ENCODE measurements at places on chromosomes 11 and 22. TPM values are rescaled to one million over a fixed set of nuclear protein-coding genes. Genes with fewer than 3 reads are reported as not detected.

Gene PIWIL4
- 0.41 TPM for total RNA-seq

Gene APOBEC3F
- 19.0 TPM for total RNA-seq

Gene ESRRA
- total RNA-seq = 64.4 TPM

Gene BLID
- not detected for total RNA-seq

Gene TSGA10IP
- total RNA-seq = not detected

Gene IGLL1
- not detected for total RNA-seq

Gene SLN
- total RNA-seq = not detected

Gene IL10RA
- total RNA-seq = 87.8 TPM

Gene UBQLNL
- total RNA-seq = 0.18 TPM

Gene CCDC73
- total RNA-seq = not detected

Gene POU2AF3
- 0.39 TPM for total RNA-seq

Gene MICAL2
- total RNA-seq = 619 TPM

Gene CCDC87
- total RNA-seq = 0.29 TPM

Gene FAM76B
- 40.5 TPM for total RNA-seq

Gene RIMBP3B
- total RNA-seq = not detected

Gene LIF
- 455 TPM for total RNA-seq

- no peak for DNase-seq
Observed at GRCh38 chr11:86396396-86396795, 21.7 kb downstream of the CCDC81 start.

- DNase-seq = no peak
Observed at GRCh38 chr22:48357196-48357595, 1470.5 kb downstream of the BRD1 start.

- no peak for DNase-seq
Observed at GRCh38 chr11:72233773-72234513, 9.4 kb downstream of the INPPL1 start.

- DNase-seq = no peak
Observed at GRCh38 chr11:38014405-38014804, 1416.4 kb upstream of the RAG2 start.

GRCh38 chr11:71843858-71844257 lies 10.9 kb downstream of the DEFB108B start:
- DNase-seq = no peak

DNA sequence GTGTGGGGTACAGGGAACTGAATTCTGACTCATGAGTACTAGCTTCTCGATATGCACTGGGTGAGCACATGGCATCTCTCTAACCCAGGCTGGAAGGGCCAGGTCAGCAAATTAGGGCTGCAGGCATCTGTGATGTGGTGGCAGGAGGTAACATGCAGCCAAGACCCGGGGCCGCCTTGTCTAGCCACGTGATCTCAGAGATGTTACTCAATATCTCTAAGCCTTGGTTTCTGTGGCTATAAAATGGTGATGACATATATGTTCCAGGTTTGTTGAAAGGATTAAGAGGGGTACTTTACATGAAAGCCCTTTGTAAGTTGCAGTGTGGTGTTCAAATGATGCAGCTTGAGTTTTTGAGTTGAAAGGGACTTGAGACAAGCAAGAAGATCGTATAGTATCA lies 3.2 kb downstream of the ST14 start:
- DNase-seq = no peak

- no peak for DNase-seq
Observed at GRCh38 chr11:110303414-110303826, 7.0 kb upstream of the RDX start.

GRCh38 chr11:84675396-84676025 lies 951.6 kb downstream of the DLG2 start:
- DNase-seq = no peak

DNA sequence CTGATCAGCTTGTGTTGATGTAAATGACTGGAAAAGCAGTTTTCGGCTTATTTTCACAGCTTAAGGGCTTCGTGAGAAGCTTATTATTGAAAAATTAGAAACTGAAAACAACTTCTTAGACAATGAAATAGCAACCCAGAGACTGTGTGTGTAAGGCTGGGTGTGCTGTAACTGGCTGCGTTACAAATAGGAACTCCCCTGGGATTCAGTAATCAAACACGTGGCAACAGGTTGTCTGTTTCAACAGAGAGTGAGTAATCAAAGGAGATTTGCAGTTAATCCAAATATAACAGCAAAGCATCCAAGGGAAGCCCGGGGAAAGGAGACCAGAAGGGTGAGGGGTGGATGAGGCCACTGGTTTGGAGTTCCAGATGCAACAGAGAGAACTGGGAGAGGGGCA lies 19.2 kb downstream of the NTM start:
- DNase-seq = no peak

GRCh38 chr11:121652971-121653370 lies 200.2 kb upstream of the SORL1-AS1 start:
- DNase-seq = no peak

GRCh38 chr11:122305426-122306320 lies 189.7 kb upstream of the BLID start:
- no peak for DNase-seq

DNA sequence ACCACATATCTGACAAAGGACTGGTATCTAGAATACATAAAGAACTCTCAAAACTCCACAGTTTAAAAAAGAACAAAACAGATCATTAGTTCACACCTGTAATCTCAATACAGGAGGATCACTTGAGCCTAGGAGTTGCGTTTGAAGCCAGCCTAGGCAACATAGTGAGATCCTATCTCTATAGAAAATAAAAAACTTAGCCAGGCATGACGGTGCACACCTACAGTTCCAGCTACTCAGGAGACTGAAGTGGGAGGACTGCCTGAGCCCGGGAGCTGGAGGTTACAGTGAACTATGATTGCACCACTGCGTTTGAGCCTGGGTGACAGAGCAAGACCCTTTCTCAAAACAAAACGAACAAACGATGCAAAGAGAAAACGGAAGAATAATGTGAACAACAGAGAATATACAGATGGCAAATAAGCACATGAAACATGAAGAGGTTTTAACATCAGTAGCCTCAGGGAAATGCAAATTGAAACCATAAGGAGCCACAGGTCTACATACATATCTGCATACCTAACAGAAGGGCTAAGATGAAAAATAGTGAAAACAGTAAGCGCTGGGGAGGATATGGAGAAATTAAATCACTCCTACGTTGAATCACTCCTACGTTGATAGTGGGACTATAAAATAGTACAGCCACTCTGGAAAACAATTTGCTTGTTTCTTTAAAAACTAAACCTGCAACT lies 70.7 kb downstream of the DGCR2 start:
- DNase-seq = no peak

DNA sequence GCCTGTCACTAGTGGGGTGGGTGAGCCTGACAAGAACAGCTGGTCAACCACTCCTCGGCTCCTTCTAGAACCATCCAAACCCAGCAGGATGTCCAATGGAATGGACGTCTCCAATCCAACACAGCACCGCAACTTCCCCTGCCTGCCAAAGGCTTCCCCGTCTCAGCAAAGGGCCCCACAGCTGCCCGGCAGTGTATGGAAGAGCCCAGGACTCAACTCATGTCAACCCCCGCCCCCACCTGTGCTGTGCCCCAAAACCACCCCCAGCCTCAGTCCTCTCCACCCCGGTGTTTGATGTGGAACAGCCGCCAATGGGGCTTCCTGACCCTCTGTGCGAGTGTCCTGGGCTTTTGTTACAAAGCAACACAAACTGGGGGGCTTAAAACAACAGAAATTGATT lies 223.8 kb downstream of the CTTN start:
- no peak for DNase-seq

GRCh38 chr11:34331329-34331728 lies 26.5 kb downstream of the ABTB2 start:
- DNase-seq = no peak

GRCh38 chr22:25395915-25396314 lies 168.6 kb upstream of the GRK3 start:
- DNase-seq = no peak

GRCh38 chr11:8809241-8809938 lies 101.6 kb upstream of the AKIP1 start:
- DNase-seq = no peak

DNA sequence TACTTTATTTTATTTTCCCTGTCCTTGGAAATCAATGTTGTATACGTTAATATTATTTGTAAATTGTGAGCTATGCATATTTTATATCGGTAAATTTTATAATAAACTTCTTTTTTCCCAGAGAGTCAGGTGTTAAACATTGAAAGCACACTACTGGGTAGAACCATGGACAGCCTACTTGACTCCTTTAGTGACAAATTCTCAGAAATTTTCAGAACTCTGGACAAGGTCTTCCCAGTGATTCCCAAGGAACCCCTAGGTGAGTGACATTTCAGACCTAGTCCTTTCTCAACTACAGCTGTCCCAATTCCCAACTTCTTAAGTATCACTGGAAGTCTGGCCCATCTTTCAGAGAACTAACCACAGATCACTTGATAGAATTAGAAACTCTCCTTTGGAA lies 107.2 kb downstream of the RCN1 start:
- no peak for DNase-seq

DNA sequence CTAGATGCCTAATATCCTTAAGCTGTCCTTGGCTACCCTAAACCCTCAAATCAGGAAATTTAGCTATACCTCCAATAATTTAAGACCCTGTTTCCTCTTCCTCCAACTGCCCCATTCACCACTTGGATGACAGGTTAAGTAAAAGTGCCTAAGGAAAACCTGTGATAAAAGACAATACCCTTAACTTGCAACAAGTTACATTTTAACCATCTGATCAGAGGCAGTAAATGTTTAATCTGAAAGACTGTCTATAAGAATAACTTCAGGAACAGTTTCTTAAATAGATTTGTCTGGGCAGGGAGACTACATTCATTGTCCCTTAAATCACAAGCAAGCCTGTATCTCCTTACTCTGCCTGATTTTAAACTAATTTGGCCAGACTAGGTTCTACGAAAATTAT lies 129.1 kb downstream of the APOL5 start:
- DNase-seq = no peak

- no peak for DNase-seq
Observed at GRCh38 chr11:122101625-122102291, 14.3 kb downstream of the BLID start.

DNA sequence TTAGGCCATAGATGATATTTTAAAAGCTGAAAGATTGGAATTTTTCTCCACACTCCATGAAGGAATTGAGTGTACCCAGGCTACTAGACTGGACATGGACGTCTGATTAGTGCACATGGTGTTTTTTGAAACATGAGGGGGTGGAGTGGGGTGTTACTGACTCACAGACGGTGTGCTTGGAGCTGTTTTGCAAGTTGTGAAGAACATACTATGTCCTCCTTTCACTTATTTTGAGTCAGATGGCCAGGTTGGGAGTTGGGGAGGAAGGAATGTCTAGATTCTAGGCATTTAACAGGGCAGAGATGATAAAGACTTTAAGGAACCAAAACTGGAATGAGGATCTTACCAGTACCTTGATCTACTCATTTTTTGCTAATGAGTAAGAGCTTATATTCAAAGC lies 158.1 kb upstream of the MTNR1B start:
- no peak for DNase-seq

DNA sequence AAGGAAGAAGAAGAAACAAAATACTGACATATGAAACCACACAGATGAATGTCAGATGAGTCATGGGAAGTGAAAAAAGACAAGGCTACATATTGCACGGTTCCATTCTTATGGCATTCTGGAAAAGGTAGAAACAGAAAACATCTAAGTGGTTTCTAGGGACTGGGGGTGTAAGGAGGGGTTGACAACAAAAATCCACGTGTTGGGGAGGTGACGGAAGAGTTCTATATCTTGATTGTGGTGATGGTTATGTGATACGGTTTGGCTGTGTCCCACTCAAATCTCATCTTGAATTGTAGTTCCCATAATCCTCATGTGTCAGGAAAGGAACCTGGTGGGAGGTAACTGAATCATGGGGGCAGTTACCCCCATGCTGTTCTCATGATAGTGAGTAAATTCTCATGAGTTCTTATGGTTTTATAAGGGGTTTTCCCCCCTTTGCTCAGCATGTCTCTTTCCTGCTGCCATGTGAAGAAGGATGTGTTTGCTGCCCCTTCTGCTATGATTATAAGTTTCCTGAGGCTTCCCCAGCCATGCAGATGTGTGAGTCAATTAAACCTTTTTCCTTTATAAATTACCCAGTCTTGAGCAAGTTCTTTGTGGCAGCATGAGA lies 6.4 kb upstream of the ARFGAP3 start:
- no peak for DNase-seq

- no peak for DNase-seq
Observed at GRCh38 chr22:49575703-49576081, 252.0 kb downstream of the BRD1 start.

DNA sequence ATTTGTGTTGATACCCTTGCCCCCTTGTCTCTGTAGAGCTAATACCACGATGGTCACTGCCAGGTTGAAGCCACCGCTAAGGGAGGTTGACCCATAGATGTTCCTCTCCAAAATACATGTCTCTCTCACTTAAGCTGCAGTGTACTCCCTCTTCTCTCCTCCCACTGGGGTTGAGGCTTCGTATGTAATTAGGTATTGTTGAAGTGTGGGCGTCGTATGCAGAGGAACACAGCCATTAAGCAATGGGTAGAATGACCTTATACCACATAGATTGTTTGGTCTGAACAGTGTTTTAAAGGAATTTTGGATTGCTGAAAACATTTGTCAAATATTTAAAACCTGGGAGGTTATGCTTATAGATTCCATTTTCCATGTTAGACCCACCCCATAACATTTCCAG lies 71.9 kb downstream of the TRAF6 start:
- no peak for DNase-seq

DNA sequence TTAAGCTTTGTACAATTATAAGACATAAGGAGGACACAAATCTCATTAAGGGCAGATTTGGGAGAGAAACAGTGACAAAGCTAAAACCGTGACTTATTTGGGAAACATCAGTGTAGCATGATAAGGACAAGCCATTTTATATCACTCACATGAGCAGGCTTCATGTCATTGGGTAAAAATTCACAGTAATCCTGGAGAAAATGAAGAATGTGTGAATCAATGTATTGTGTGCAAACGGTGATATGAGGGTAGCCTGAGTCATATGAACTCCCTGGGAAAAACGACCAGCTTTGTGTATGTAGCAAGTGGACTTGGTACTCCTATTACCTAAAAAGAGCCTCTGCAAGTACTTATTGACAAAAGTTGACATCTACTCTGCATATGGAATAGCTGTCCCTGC lies 6.0 kb upstream of the TRIM34 start:
- DNase-seq = no peak

- DNase-seq = no peak
Observed at GRCh38 chr11:104338186-104338585, 174.2 kb upstream of the PDGFD start.

GRCh38 chr11:120108785-120109168 lies 29.1 kb downstream of the TRIM29 start:
- DNase-seq = no peak

DNA sequence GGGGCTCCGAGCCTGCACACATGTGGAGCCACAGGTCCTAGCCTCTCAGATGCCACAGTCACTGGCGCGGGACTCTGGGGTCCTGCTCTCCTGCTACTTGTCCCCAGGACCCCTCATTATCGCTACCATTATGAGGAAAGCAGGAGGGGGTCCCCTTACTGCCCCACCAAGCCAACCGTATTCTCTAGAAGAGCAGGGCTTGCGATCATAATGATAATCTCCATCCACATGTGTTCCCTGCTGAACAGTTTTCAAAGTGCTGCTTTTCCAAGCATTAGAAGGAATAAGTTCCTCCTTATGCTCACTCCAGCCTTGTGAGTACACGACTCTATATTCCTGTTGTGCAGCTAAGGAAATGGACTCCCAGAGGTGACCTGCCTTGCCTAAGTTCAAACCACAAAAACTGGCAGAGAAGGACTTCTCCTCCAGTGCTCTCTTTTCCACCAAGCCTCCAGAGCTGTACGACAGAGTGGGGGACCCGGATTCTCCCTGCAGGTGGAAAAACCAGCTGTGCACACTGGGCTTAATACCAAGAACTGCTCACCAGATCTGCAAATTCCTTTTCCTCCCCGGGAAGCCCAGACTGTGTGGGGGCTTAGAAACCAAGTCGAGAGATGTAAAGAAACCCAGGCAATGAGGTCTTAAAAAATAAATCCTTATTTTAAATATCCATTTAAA lies 92.8 kb upstream of the DRD2 start:
- no peak for DNase-seq

Data from activated T-helper 1 cell treated with anti-CD3 and anti-CD28 coated beads, Interleukin-12 subunit alpha, Interleukin-12 subunit beta, Interleukin-2, Interleukin-4 antibody, amounts not matched to agents 30 ng/mL and 10 ng/mL and 1 ng/mL, durations not matched to agents 14 hours and 24 hours and 36 hours (primary cell).